ENCODE measurements at places on chromosomes 5 and 9.

DNA sequence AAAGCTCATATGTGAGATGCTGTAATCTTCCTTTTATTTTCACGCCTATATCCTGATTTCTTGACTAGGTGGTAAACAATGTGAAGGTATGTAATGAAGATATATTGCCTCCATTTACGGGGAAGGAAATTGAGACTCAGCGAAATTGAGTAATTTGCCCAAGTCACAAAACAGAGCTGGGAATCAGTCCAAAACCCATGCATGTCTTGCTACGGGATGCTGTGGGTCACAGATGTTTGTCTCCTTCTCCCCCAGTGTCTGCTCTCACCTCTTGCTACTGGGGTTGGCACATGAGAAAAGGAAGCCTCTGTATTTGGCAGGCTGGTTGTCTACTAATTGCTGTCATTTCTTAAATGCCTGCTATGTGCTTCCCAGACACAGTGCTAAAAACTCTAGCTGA, 53.7 kb upstream of the TEX48 start:
- DNase-seq: no peak

- no peak for DNase-seq
Observed at GRCh38 chr9:7245976-7246580, 488.3 kb downstream of the KDM4C start.

GRCh38 chr5:112713206-112713605, 24.5 kb upstream of the APC start:
- no peak for DNase-seq

DNA sequence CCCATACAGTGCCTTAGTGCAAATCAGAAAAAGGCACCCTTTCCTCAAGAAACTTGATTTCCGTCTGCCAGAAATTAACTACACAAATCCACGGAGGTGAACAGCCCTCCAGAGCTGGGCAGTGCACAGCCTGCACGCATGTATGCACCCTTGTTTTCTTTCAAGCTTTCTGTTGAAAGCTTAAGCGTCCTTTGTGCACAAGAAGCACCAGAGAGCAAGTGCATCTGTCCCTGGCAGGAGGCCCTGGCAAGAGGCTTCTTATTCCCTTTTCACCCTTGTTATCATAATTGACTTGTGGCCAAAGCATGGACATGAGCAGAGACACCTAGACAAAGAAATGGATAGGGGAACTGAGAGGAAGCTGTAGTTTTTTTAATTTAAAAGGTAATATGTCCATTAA, 47.4 kb upstream of the ATG10 start:
- no peak for DNase-seq

GRCh38 chr9:101427358-101427757, 8.2 kb downstream of the ALDOB start:
- DNase-seq: no peak

- DNase-seq: no peak
Observed at GRCh38 chr9:95506678-95507463, 9.9 kb downstream of the PTCH1 start.

DNA sequence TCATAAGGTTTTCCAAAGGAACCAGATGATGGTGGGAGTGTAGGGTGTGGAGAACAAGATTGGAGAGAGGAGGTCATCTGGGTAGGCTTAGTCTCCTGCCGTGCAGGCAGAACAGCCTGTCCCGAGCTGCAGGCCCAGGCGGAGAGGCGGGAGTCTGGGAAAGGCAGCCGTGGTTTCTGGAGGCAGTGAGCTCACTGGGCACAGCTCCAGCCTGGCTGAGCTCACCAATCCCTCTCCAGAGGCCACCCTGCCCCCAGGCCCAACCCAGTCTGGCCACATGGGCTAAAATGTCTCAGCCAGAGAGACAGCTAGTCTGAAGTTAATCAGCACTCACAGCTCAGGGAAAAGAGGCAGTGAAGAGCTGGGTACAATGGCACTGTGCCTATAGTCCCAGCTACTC, 12.3 kb downstream of the P4HA2 start:
- DNase-seq: peak; percentile 92

DNA sequence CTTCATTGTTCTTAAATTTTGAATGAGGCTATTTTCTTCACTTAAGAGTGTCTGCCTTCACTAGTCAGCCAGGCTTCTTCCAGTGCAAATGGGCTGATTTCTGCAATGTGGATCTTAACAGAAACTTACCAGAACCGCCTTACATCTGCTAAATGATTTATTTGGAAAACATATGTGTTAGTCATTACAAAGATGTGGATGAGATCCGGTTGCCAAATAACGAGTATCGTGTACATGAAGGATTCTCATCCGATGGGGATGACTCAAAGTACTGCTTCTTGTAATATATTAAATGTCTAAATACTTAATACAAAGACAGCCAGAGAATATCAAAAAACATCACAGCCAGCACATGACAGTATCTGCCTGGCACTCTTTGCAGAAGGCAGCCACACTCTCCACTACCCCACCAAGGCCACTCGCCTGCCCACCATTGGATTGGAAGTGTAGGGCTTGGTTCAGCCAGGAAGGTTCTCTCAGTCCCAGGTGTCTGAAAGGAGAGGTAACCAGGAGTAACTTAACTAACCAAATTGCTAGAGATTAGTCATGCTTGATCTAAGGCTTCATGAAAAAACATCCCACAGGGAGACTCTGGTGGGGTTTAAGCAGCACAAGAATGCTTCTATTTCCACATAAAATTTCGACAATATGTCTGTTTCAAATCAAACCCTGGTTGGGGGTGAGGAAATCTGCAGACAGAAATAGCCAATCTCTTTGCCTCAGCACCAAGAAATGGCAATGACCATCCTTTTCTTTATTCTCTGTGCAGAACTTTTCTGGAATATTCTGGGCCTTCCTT, 174.8 kb downstream of the GADD45G start:
- DNase-seq: no peak

GRCh38 chr5:10036136-10036815, 213.4 kb downstream of the ATPSCKMT start:
- DNase-seq: no peak

DNA sequence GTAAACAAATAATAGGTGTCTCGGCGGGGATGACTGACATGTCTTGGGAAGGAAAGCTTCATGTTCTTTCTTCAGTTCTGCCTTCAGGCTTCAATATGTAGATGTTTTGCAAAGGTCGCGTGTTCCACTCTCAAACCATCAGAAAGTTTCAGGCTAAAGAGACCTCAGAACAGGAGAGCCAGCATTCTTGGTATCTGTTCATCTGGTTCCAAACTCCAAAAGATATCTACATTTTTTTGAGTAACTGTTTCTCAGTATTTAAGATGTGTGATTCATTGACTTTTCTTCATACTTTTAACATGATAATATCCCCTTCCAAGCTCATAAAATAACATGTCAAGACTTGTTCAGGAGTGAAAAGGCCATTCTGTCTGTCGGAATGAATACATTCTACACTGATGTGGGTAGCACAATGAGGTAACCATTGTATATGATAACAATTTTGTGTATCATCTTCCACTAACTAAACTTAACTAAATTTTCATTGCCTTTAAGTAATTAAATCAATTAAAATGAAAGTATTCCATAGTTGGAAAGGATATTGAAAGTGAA, 183.6 kb downstream of the CFAP90 start:
- DNase-seq: no peak
